ENCODE measurements at places on chromosomes 1 and 21.
A peak's percentile ranks its signal among the peaks of the same experiment; 100 is the strongest.

GRCh38 chr1:226029093-226029496, 30.0 kb upstream of the SDE2 start:
- DNase-seq: no peak

- DNase-seq: peak; percentile 23
These were observed 176.9 kb upstream of the LMO4 start for GRCh38 chr1:87151500-87152421.

DNA sequence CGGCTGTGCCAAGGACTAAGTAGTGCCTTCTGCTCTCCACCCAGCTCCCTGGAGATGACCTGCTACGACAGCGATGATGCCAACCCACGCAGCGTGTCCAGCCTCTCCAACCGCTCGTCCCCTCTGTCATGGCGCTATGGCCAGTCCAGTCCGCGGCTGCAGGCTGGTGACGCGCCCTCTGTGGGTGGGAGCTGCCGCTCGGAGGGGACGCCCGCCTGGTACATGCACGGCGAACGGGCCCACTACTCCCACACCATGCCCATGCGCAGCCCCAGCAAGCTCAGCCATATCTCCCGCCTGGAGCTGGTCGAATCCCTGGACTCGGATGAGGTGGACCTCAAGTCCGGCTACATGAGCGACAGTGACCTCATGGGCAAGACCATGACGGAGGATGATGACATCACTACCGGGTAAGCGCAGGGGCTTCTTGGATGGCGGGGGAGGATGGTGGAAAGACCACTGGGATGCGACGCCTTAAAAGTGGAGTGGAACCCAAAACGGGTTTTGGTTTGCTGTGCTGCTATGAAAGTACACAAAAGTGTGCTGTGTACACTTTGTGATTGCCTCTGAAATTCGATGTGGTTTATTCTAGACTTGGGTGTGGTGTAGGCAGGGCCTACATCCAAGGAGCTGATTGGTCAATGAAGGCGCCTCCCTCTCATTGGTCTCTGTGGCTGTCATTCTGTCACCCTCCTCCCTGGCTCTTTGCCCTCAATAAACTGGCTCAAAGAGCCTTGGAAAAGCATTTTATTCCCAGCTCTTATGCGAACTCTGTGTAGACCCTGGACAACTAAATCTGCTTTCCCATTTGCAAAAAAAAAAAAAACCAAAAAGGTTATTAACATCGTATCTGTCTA, 110.4 kb upstream of the IPO9 start:
- no peak for DNase-seq

- DNase-seq: no peak
These were observed 544.9 kb upstream of the NEGR1 start for GRCh38 chr1:72827278-72827677.

- DNase-seq: no peak
These were observed 42.7 kb downstream of the TAS1R2 start for GRCh38 chr1:18816808-18817207.

All from stimulated activated CD4-positive, alpha-beta T cell treated with anti-CD3 and anti-CD28 coated beads, Interleukin-12 subunit alpha, Interleukin-12 subunit beta, amount 100 ng/mL, for 48 hours (primary cell).